ENCODE measurements at places on chromosomes 2 and 18. TPM values are rescaled to one million over a fixed set of nuclear protein-coding genes. Genes with fewer than 3 reads are reported as not detected.

Gene PCGF1
- polyA plus RNA-seq: 23.4 TPM

Gene AKAIN1
- not detected for polyA plus RNA-seq

Gene HOXD4
- 11.0 TPM for polyA plus RNA-seq

Gene GALNT3
- 5.2 TPM for polyA plus RNA-seq

Gene FIGN
- 2.4 TPM for polyA plus RNA-seq

Gene CACNB4
- 0.23 TPM for polyA plus RNA-seq

Gene C2orf78
- not detected for polyA plus RNA-seq

Gene GPAT2
- polyA plus RNA-seq: 2.4 TPM

Gene NAT8
- polyA plus RNA-seq: 0.64 TPM

Gene AQP4
- polyA plus RNA-seq: 2.0 TPM

Gene SERPINB13
- not detected for polyA plus RNA-seq

Gene TMEM200C
- polyA plus RNA-seq: 0.22 TPM

Gene KIF5C
- polyA plus RNA-seq: 3.3 TPM

Gene SNTG2
- polyA plus RNA-seq: 0.97 TPM

Gene CNTNAP5
- not detected for polyA plus RNA-seq

Gene MOCOS
- polyA plus RNA-seq: 6.8 TPM

Gene TMEM247
- polyA plus RNA-seq: not detected

Gene IL18RAP
- 0.17 TPM for polyA plus RNA-seq

Gene FER1L5
- 0.23 TPM for polyA plus RNA-seq

Gene UPP2
- 0.08 TPM for polyA plus RNA-seq

Gene SLC14A1
- 0.24 TPM for polyA plus RNA-seq

Gene NOTO
- not detected for polyA plus RNA-seq

Gene SFT2D3
- 5.1 TPM for polyA plus RNA-seq

Gene CHRND
- polyA plus RNA-seq: not detected

Gene DIS3L2
- 21.6 TPM for polyA plus RNA-seq

Data from ovary (tissue), 10 donors.